Erythroblast (primary cell): ENCODE measurements at places on chromosomes 5 and 9.
A peak's percentile ranks its signal among the peaks of the same experiment; 100 is the strongest.

- DNase-seq: no peak
These were observed 7.5 kb upstream of the CNOT6 start for GRCh38 chr5:180486636-180487149.

GRCh38 chr9:38689678-38690077, 30.3 kb downstream of the FAM240B start:
- no peak for DNase-seq

DNA sequence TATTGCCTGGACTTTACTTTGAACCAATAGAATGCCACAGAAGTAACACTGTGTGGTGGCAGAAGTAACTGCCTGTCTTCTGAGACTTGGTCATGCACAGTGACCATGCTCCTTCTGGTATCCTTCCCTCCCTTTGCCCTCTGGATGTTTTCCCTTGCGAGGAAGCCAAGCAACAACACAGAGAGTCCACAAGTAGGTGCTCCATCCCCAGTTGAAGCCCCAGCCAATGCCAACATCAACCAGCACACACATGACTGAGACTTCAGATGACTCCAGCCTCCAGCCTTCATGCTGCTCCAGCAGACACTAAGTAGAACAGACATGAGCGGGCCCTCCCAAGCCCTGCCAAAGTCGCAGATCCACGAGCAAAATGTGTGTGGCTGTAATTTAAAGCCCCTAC, 129.6 kb downstream of the EPB41L4A start:
- DNase-seq: peak; percentile 9

GRCh38 chr5:168737066-168737465, 157.9 kb upstream of the PANK3 start:
- DNase-seq: no peak

GRCh38 chr5:80054682-80055081, 19.5 kb downstream of the THBS4 start:
- no peak for DNase-seq

DNA sequence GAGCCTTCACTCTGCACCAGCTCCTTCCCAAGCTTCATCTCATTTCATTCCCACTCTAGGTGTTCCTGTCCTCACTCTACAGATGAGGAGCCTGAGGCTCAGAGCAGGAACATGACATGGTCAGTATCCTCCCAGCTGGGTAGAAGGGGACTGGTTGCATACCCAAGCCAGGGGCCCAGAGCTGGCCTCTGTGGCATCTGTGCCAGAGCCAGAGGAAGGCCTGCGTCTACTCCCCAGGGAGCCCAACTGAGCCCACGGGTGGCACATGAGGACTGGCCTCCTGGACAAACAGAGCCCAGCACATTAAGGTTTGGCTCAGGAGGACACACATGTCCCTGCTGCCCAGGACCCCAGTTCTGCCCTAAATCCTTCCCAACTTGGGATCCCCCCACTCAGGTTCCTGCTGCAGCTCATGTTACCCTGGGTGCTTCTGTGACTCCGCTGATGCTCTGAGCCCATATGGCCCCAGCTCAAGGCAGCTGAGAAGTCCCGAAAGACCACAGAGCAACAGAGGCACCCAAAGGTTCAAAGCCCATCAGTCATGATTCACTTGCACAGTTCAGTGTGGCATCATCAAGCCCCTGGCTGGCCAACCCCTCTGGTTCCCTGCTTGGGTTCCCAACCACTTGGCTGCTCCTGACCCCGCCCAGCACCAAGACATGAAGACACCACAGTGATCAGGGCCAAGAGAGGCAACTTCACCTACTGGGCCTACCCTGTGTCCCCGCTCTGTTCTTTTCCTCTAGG, 8.5 kb upstream of the NEURL1B start:
- no peak for DNase-seq

DNA sequence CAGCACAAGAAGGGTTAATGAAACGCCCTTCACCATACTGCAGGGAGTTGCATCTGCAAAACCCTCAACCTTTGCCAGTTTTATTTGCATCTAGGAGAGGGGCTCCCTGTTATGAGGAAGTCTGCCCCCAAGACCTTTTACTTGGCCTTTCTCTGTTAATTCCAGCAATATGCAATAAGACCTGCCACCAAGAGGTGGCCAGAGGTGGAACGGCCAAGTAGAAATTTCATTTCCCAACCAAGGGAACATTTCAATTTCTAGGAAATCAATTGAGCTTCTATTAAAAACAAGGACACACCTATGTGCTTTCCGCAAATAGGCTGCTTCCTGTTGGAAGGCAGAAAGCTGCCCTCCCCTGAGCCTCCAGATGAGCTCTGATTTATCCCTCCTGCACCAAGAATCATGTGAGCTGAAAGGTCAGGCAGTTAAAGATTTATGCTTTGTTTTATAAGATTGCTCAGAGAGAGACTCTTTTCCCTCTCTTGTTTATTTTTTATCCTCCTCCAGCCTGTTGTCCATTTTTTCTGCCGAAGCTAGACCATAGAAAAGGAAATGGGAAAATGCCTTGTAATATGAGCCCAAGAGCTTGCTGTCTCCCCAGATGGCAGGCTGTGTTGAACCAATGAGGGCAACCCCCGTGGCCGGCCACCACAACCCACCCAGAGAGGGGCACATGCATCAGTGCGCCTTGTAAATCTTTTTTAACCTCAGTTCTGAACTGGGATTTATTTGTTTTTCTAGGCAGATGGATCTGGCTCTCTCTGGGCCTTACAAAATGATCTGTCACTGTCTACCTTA, 572.8 kb downstream of the TLE1 start:
- DNase-seq: no peak

GRCh38 chr5:122402955-122403685, 91.1 kb downstream of the SNCAIP start:
- DNase-seq: peak; percentile 10

DNA sequence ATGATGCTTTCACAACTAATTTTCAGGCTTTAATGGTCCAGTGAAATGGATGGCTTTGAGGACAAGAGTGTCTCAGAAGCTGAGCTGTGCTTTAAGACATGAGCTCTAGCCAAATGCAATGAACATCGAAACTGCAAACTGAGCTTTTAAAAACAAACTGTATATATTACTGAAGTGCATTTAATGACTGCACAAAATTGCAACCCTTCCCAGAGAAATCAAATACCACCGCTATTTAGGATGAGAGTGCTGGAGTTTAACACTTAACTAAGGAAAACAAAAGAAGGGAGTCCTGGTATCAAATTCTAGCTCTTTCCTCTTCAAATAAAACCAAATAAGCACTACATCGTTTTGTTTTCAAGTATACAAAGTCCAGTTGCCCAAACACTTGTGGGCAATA, 163.9 kb downstream of the SLF1 start:
- no peak for DNase-seq

DNA sequence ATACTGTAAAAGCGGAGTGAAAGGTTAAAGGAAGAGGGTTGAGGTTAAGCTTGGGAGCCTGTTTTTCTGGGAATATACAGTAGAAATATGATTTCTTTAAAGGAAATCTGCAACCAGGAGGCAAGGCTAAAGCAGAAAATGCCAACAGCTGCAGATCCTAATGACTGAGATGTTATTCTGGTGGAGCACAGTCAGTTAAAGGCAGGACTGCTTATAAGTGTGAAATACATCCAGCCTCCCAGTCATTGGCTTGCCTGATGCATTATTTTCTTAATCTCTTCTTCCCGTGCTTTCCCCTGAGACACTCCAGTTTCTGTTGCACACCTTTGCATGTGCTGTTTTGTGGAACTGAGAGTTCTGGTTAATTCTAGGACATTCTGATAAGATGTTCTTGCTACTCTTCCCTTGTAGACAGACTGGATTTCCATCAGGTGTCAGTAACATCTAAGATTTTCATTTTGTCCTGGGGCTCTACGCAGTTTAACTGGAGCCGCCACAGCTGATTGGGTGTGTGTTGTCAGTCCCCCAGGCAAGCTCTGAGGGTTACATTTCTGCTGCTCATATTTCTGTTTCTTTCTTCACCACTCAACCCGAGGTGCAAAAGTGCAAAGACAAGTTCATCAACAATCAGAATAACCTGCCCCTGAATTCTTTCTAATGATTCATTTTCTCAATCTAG, 44.4 kb downstream of the CAST start:
- DNase-seq: peak; percentile 17
